ENCODE measurements at places on chromosomes 7 and 10. TPM values are rescaled to one million over a fixed set of nuclear protein-coding genes. Genes with fewer than 3 reads are reported as not detected.

GRCh38 chr7:44713141-44713540 lies 35.5 kb upstream of the ZMIZ2 start:
- H3K36me3 ChIP-seq: no peaks in the 10 kb centered on the region
- no peaks in the 10 kb centered on the region for H3K27me3 ChIP-seq
- H3K4me3 ChIP-seq: no peak overlapping the region
- no peak overlapping the region for H3K27ac ChIP-seq

- DNase-seq: no peak
- H3K4me1 ChIP-seq: peaks cover 46% of the 10 kb centered on the region
- peak overlapping the region; percentile 9 for H3K4me3 ChIP-seq
- H3K27me3 ChIP-seq: no peaks in the 10 kb centered on the region
- H3K36me3 ChIP-seq: no peaks in the 10 kb centered on the region
Measured at GRCh38 chr10:86968994-86969355, 693 bp downstream of the ADIRF start.

DNA sequence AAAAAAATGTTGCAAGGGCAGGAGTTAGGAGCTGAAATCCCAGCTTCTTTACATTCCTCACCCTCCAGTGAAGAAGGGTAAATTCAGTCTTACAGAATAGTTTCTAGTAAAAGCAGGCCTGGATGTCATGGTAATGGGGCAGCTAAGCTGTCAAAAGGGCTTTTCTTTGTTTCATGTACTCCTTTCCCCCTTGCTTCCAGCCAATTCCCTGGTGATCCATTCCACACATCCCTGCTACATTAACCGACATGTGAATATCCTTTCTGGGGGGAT lies 36.0 kb downstream of the RHEB start:
- H3K27me3 ChIP-seq: no peaks in the 10 kb centered on the region
- H3K36me3 ChIP-seq: peaks cover 33% of the 10 kb centered on the region
- H3K4me3 ChIP-seq: no peak overlapping the region
- peaks cover 21% of the 10 kb centered on the region for H3K4me1 ChIP-seq

- no peak for DNase-seq
- H3K36me3 ChIP-seq: no peaks in the 10 kb centered on the region
- no peak overlapping the region for H3K4me3 ChIP-seq
Measured at GRCh38 chr7:131538071-131538812, 18.2 kb downstream of the PODXL start.

DNA sequence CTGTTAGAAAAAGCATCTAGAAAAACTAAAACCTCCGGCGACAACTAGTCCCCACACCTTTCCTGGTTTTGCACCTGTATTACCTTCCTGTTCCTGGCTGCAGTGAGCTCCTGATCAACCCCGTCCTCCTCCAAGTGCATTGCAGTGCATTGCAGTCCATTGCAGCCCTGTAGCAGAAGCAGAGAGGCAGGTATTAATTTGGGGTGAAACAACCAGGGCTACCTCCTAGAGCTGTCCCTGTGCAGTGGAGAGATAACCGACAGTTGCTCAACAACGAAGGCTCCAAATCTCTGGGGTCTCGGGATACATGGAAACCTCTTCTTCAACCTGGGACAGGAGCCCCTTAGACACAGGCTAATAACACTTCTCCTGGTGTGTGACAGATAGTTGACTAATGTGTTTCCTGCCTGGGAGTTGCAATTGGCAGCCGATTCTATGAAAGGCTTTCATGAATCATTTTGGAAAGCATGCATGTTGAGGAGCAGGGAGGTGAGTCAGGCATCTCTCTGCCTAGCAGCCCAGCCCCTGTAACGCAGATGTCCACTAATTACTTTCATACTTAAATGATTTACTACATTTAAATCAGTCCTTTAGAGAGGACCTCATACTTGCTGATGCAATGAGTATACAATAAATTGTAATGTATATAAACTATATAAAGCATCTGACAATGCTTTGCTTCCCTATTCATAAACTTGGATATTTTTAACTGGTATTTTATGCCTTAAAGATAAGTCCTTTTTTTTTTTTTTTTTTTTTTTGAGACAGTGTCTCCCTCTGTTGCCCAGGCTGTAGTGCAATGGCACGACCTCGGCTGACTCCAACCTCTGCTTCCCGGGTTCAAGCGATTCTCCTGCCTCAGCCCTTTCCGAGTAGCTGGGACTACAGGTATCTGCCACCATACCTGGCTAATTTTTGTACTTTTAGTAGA lies 59.0 kb downstream of the PRR15 start:
- H3K27me3 ChIP-seq: peaks cover 15% of the 10 kb centered on the region
- no peaks in the 10 kb centered on the region for H3K36me3 ChIP-seq
- no peak overlapping the region for H3K4me3 ChIP-seq
- DNase-seq: no peak

DNA sequence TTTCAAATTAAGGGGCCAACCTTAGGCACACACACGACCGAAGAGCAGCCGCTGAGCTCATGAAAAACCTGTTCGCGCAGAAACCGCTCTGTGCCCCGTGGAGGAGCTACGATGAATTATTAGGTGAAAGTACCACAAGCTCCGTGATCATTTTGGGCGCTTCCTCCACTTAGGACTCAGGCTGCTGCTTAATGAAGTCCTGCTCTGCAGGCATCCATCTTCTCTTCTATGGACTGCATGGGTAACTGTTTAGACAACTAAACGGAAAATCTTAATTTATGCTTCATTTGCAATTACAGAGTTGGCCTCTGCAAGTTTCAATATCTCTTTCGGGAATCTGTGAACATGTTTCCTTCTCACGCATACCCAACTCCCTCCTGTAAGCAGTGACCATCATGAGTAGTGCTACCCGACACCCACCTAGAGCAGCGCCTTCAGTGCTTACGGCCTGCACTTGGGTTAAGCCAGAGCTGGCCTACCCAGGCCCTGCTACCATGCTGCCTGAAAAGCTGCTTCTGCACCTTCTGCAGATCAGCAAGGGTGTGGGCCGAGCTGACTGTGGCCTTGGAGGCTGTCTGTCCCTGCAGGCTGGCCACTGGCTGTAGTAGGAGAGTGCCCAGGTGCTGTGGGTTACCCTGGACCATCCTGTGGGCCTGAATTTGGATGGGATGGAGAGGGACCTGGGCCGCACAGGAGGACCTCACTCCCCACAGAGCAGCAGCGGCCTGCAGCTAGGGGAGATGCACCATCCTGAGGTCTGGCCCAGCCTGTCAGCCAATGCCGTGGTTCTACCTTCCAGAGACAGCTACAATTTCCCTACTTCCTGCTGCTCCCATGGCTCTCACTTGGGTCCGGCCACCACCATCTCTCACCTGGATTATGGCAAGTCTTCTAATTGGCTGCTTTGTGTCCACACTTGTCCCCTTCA lies 36.0 kb downstream of the GNA12 start:
- H3K4me3 ChIP-seq: no peak overlapping the region
- H3K27ac ChIP-seq: no peak overlapping the region
- no peaks in the 10 kb centered on the region for H3K27me3 ChIP-seq
- no peak for DNase-seq
- H3K36me3 ChIP-seq: peaks cover 2% of the 10 kb centered on the region
- peaks cover 9% of the 10 kb centered on the region for H3K4me1 ChIP-seq

GRCh38 chr10:115951242-115951641 lies 321.8 kb downstream of the GFRA1 start:
- H3K4me1 ChIP-seq: no peaks in the 10 kb centered on the region
- no peak for DNase-seq
- no peaks in the 10 kb centered on the region for H3K27me3 ChIP-seq
- H3K27ac ChIP-seq: no peak overlapping the region
- no peak overlapping the region for H3K4me3 ChIP-seq

GRCh38 chr10:121393522-121393921 lies 204.7 kb downstream of the FGFR2 start:
- no peaks in the 10 kb centered on the region for H3K4me1 ChIP-seq
- H3K36me3 ChIP-seq: no peaks in the 10 kb centered on the region
- no peak overlapping the region for H3K27ac ChIP-seq
- H3K27me3 ChIP-seq: no peaks in the 10 kb centered on the region
- DNase-seq: no peak
- no peak overlapping the region for H3K4me3 ChIP-seq

DNA sequence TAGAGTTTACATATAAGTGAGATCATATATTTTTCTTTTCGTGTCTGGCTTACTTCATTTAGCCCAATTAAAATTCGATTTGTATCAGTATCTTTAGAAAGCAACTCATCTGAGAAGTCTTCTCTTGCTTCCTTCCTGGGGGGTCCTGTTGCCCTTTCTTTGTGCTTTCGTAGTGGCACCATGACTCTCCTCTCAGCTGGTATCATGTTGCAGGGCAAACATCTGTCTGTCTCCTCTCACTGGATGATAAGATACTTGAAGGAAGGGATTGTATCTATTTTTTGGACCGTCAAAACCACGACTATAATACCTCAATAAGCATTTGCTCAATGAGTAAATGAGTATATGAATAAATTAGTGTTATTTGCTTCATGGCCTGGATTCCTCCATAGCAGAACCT lies 382.5 kb upstream of the SORCS1 start:
- no peaks in the 10 kb centered on the region for H3K36me3 ChIP-seq
- H3K4me1 ChIP-seq: no peaks in the 10 kb centered on the region
- DNase-seq: no peak

- peak overlapping the region; percentile 99 for H3K27ac ChIP-seq
- peaks cover 32% of the 10 kb centered on the region for H3K4me1 ChIP-seq
- H3K4me3 ChIP-seq: peak overlapping the region; percentile 96
- DNase-seq: peak; percentile 33
- H3K36me3 ChIP-seq: peaks cover 19% of the 10 kb centered on the region
Measured at GRCh38 chr7:92135052-92135889, 994 bp upstream of the CYP51A1 start.

GRCh38 chr10:11885437-11886137 lies 62.4 kb downstream of the PROSER2 start:
- no peaks in the 10 kb centered on the region for H3K27me3 ChIP-seq
- no peaks in the 10 kb centered on the region for H3K36me3 ChIP-seq
- no peak for DNase-seq
- H3K4me1 ChIP-seq: no peaks in the 10 kb centered on the region

GRCh38 chr10:69306421-69306820 lies 28.1 kb downstream of the HK1 start:
- H3K27me3 ChIP-seq: no peaks in the 10 kb centered on the region
- H3K27ac ChIP-seq: no peak overlapping the region
- no peak for DNase-seq
- no peaks in the 10 kb centered on the region for H3K36me3 ChIP-seq
- no peak overlapping the region for H3K4me3 ChIP-seq

- DNase-seq: no peak
- H3K4me3 ChIP-seq: no peak overlapping the region
- H3K27me3 ChIP-seq: no peaks in the 10 kb centered on the region
- peaks cover 2% of the 10 kb centered on the region for H3K36me3 ChIP-seq
- peak overlapping the region; percentile 66 for H3K27ac ChIP-seq
Measured at GRCh38 chr10:102795453-102796406, 41.5 kb downstream of the CYP17A1 start.

DNA sequence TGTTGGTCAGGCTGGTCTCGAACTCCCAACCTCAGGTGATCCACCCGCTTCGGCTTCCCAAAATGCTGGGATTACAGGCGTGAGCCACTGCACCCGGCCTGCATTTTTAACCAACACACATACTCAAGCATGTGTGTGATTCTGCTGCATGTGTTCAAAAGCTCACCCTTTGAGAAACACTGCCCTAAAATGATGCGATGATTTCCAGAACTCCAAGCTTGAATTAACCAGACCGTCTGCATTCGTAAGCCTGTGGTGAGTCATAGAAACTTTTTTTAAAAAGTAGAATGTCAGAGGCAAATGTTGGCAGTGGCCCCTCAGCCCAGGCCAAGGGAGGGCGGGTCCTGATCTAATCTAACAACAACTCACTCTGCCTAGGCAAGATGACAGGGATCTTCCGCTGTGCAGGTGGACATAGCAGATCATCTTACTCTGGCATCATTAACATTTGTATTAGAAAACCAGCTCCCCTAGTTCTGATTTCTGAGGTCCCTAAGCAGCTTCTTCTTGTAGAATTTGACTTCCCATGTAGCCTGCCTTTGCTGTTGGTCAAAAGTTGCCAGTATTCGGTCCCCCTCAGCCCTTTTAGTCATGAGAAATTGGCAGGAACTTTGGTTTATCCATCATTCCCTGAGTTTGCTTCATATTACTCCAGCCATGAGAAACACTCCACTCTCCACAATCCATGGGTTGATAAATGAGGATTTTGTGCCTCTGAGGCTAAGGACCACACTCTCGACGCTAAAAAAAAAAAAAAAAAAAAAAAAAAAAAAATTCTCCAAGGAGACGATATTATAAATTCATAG lies 190.4 kb downstream of the SKIDA1 start:
- H3K27me3 ChIP-seq: no peaks in the 10 kb centered on the region
- no peaks in the 10 kb centered on the region for H3K4me1 ChIP-seq
- no peak for DNase-seq
- no peaks in the 10 kb centered on the region for H3K36me3 ChIP-seq
- H3K4me3 ChIP-seq: no peak overlapping the region

DNA sequence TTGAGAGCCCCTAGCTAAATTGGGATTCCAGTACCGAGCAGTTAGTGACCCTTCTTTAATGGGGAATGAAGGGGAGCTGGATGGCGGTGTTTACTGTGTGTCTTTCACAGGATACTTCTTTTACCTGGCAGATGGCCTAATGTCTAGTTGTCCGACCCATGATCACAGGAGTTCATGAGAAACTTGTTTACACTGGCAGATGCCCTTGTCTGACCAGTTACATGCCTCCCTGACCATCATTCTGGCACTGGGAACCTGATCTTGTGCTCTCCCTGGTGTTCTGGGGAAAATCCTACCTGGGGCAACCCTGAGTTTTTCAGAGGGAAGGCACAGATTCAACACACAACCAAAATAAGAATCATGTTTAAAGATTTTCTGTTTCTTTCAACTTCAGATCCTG lies 120.1 kb upstream of the SLC13A1 start:
- DNase-seq: no peak
- H3K27me3 ChIP-seq: no peaks in the 10 kb centered on the region
- no peak overlapping the region for H3K27ac ChIP-seq
- H3K36me3 ChIP-seq: peaks cover 2% of the 10 kb centered on the region
- no peak overlapping the region for H3K4me3 ChIP-seq
- no peaks in the 10 kb centered on the region for H3K4me1 ChIP-seq

- H3K4me3 ChIP-seq: no peak overlapping the region
- H3K27me3 ChIP-seq: peaks cover 18% of the 10 kb centered on the region
- no peak for DNase-seq
- H3K4me1 ChIP-seq: no peaks in the 10 kb centered on the region
Measured at GRCh38 chr10:117096599-117097201, 41.4 kb downstream of the VAX1 start.

Gene NOS3
- total RNA-seq: 7.1 TPM

Gene SPACDR
- 2.6 TPM for total RNA-seq

Gene ZNF736
- total RNA-seq: 22.7 TPM

Gene PNLIPRP1
- total RNA-seq: not detected

Gene IGFBP1
- not detected for total RNA-seq

Gene HYAL4
- total RNA-seq: not detected

Gene NKX1-2
- not detected for total RNA-seq

Gene PALD1
- total RNA-seq: 0.69 TPM

Data from activated naive CD4-positive, alpha-beta T cell treated with anti-CD3 and anti-CD28 coated beads for 36 hours (primary cell).